ENCODE measurements at places on chromosomes 7 and 10.

DNA sequence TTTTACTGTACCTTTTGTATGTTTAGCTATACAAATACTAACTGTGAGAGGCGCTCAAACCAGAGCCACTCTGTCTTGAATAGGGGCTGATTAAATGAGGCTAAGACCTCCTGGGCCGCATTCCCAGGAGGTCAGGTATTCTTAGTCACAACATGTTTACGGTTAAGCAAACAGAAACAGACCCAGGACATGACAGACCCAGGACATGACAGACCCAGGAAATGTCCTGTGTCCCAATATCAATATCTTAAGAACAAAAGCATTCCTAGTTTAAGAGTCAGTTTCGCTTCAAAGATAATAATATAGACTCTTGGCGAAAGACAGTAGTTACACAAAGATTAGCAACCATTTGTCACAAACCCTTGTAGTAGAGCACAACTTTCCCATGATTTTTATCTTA lies 304.5 kb downstream of the CCSER2 start:
- DNase-seq: no peak

DNA sequence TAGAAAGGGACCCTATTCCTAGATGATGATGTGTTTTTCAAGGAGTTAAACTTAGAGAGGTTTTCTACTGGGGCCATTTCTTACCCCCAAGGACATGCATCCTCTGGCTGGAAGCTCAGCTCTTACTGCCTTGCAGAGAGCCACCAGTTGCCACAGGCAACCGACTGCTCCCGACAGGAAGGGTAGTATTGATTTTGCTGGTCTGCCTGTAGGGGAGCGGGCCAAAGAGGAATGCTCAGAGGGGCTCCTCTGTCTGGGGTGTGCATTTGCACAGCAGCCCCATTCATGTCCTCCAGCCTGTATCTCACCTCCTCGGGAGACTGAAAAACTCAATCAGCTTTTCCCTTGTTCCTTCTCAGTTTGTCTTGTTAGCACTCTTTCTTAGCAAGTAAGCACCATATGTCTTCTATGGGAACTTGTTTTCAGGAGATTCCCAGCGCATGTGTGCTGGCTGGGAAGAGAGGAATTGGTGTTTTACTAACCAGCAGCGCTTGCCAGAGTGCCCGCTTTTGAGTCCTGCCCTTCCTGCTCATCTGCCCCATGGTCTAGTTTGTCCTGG lies 739.0 kb upstream of the GALNT17 start:
- DNase-seq: no peak

DNA sequence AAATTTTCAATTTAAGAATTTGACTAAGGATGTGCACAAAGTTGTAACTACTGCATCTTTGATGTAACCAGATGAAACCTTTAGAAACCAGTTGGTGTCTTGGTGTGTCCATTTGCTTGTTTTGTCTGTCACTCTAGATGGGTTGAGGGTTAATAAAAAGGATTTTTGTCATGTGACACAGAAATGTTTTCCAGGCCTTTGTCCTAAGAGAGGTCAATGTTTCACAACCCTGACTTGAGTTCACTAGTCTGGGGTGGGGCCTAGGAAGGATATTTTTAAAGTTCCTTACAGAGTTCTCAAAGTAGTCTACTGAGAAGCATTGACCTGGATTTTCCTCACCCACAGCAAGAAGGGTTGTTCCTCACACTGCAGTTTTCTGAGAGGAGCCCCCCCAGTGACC lies 90.3 kb downstream of the HERPUD2 start:
- no peak for DNase-seq

DNA sequence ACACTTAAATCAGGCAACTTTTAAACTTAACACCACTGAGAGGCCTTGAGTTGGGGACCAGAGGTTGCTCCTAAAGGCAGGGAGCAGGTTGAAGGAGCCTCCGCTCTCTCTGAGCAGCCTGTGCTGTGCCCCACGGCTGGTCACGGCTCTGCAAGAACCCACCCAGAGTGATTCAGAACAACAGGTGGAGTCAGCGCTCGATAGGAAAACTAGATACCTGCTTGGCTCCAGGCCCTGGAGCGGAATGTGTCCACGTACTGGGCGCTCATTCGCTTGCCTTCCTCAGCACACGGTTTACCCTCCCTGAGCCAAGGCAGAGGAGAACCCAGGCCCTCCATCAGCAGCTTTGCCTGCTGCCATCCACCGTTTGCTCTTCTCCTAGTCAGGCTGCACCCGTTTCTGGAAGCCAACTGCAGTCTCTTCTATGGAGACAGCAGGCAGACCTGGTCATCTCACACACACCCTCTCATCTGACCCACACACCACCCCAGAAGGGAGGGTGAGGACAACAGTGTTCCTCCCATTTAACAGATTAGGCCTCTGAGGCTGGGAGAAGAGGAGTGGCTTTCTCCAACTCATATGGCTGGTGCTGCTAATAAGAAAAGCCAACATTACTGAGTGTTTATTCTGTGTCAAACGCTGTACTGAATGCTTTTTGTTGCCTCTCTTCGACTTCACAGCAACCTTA lies 37.6 kb upstream of the PDCD4 start:
- DNase-seq: no peak

GRCh38 chr10:86310702-86311101 lies 55.9 kb downstream of the GRID1 start:
- no peak for DNase-seq

GRCh38 chr10:132326925-132327324 lies 5.1 kb upstream of the LRRC27 start:
- no peak for DNase-seq

- no peak for DNase-seq
Measured at GRCh38 chr10:16854623-16855022, 37.4 kb upstream of the RSU1 start.

- DNase-seq: no peak
Measured at GRCh38 chr10:21675157-21675796, 141.2 kb downstream of the MLLT10 start.

DNA sequence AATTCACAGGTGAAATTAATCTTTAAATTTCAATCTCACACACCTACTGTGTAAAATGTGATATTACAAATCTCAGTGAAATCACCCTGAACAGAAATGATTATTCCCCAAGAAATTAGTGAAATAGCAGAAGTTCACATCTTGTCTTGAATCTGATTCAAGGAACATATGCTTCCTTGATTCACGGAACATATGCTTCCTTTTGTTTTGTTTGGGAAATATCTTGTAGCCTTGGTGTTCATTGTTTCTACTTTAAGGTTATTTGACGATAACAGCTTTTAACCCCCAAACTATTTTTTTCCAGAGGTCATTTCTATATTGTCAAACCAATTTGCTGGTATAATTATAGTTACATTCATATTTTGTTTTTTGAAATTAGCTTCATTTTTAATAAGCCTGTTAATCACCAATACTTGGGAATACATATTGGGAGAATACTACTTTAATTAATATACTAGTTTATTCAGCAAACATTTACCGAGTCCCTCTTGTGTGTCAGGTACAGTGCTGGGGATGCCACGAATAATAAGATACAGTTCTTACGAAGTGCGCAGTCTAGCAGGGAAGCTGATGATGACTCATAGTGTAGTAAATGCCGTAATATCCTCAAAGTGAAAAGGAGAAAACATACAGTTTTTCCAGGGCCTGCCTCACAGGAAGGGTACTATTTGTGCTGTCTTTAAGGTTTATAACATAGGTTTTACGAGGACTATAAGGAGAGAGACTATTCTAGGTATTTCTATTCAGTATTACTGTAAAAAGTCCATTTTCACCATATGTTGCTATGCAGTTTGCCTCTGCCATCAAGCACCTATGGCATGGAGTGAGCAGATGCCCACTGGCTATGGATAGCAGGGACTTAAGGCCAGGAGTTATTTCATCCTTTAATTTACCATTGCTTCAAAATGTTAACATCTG lies 32.5 kb downstream of the PRKAR2B start:
- DNase-seq: no peak

DNA sequence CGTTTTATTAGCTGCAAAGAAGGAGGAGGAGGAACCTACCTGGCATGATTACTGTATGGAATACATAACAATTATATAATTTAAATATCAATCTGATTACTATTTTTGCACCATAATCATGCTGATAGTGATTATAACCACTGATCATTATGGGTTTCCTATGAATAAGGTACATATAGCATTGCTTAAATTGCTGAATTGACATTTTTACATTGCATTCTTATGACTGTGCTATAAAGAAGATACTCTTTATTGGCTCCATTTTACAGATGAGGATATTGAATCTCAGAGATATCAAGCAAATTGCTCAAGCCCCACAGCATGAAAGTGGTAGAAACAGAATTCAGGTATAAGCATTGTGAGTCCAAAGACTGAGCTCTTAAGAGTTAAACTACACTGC lies 23.1 kb downstream of the DKK1 start:
- DNase-seq: no peak

GRCh38 chr10:93820434-93820833 lies 62.7 kb downstream of the LGI1 start:
- DNase-seq: no peak

Data from hypothalamus (tissue), 51 donors.